Fibroblast of upper back skin (primary cell): ENCODE measurements at places on chromosomes 4 and X.

DNA sequence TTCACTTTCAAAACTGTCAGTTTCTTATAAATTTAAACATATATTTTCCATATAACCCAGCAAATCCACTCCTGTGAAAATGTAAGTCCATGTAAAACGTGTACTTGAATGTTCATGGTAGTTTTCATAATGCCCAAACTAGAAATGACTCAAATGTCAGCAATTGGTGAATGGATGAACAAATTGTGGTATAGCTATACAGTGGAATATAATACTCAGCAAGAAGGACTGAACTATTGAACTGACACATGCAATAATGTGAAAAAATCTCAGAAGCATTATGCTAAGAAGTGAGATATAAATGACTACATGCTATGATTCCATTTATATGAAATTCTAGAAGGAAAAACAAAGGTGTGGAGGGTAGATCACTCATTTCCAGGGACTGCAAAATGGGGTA is 52.2 kb downstream of the USP53 start:
- no peak for DNase-seq

DNA sequence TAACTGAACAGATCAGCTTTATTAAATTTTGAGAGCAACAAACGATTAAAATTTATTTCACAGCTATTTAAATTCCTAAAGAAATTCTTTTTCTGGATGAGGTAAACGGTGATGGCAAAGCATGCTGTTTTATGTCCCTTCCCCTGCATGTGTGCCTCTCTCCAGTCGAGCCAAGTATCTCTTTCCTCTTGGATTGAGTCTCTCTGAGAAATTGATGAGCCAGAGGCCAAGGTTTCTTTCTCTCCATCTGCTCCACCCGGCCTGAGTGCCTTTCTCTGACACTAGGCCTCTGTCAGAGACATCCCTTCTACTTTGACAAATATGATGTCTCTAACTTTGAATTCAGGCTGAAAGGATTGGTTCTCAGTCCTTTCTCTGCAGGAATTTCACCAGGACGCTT is 42.6 kb upstream of the PARM1 start:
- no peak for DNase-seq

DNA sequence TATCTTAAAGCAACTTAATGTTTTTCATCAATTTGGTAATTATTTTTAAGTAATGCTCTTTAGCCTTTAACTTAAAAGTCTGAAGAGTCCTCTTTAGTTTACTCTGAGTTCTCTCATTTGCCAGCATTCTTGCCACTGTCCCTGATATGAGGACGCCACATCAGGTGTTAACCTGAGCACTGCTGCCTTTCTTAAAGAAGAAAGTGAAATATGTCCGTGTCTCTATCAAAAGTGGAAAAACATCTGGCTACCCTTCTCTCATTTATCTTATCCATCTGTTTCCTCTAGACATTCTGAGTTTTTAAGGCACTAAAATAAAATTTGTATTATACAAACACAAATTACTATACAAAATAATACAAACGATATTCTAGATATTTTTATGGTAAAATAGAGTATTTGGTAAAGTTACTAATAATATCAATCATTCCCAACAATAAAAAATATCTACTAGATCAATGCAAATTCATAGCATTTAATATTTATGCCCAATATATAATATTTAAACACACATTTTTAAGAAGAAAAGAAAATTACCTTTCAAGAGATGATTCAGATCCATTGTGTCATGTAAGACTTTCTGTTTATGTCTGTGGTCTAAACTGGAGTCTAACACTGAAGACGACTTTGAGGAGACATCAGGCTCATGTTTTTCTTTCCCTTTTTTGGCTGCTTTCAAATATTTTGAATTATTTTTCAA is 14.0 kb downstream of the CFAP97 start:
- DNase-seq, result no peak

DNA sequence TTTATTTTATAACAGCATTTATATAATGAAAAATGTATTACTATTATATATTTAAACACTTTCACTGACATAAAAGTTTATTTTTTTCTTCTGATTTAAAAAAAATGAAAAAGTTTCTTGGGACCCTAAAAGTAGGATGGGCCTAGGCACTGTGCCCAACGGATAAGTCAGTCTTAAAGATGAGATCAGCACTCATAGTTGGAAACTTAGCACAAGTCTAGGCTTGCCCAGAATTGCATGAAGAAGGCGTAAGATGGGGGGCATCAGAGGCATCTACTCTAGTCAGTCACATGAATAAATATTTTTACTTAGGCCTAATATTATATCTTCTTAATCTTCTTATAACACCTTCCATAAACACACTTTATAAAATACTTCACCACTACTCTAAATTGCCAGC is 306.7 kb upstream of the GRID2 start:
- DNase-seq, result no peak

DNA sequence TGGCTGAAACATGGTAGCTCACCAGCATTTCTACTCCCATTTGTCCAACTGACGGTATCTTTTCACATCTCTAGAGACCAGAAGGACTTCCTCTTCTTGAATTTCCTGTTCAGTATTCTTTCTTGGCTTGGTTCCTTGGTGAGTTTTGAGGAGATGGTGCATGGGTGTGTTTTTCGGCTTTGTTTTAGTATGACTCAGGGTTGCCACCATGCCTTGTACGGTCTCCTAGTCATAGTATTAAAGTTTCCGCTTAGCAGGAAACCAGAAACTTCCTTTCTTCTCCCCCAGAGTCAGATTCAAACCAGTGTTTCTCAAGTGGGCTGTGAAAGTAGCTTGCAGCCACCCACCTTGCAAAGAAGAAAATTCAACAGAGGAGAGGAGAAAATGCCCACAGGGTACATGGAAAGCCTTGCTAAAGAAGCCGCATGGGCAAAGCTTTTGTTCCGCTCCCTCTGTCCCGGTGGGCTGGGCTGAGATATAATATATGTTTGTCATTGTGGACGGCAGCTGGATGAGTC is 5.7 kb downstream of the CD99 start:
- DNase-seq, result peak; percentile 89

GRCh38 chr4:129550281-129550785 is 454.4 kb downstream of the C4orf33 start:
- DNase-seq, result no peak

DNA sequence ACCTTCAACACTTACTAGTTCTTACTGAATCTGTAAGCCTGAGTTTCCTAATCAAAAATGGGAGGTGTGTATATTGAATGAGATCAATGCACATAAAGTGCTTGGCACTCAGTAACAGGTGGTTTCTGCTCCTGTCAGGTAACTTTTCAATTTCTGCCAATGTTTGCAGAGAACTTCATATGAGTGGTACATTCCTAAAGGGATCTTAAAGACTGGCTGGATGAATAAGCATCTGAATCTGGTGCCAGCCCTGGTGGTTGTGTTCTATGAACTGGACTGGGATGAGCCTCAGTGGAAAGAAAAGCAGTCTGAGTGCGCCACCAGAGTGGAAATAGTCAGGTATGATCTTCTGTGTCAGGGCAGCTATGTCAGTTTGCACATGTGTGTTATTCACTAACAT is 7.0 kb downstream of the TRAPPC11 start:
- DNase-seq, result no peak
